ENCODE measurements at places on chromosomes 7 and 10. TPM values are rescaled to one million over a fixed set of nuclear protein-coding genes. Genes with fewer than 3 reads are reported as not detected.

GRCh38 chr10:79044846-79045245 lies 23.9 kb upstream of the ZMIZ1 start:
- no peak for DNase-seq

GRCh38 chr7:56083150-56083785 lies 9.5 kb downstream of the PHKG1 start:
- DNase-seq, result peak; percentile 81

- no peak for DNase-seq
These were observed 126.0 kb upstream of the WNT16 start for GRCh38 chr7:121202834-121203233.

DNA sequence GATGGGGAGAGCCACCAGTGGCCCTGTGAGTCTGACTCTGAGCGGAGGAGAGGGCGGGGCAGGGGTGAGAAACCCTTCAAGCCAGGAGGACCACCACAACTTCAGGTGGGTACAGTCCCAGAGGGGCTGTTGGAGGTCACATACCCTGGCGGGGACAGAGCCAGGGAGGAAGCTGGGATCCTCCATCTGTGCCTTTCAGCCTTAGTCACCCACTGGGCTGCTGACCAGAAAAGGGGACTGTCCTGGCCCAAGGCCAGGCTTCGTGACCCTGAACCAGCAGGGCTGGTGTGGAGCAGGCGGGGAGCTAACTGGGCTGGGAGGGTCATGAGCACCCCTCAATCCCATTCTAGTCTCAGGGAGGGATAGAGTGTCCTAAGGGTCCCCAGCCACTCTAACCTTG lies 1.5 kb upstream of the CALHM3 start:
- no peak for DNase-seq

- no peak for DNase-seq
These were observed 20.6 kb upstream of the RHOBTB1 start for GRCh38 chr10:60964257-60965235.

DNA sequence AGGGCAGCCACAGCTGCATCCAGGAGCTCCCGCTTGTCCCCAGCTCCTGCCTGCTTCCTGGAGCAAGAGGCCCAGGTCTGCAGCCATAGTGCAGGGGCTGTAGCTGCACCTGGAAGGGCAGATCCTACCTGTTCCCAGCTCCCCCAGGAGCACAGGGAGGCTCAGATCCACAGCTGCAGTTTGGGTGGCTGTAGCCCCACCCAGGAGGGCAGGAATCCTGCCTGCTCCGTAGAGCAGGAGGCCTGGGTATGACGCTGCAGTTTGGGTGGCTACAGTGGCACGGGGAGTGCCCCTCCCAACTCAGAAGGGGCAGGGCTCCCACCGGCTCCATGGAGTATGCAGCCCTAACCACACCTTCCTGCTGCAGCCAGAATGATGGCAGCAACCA lies 26.7 kb upstream of the CDCA7L start:
- no peak for DNase-seq

Gene LAMB1
- 83.2 TPM for total RNA-seq
